Heart left ventricle (tissue), 16 donors: ENCODE measurements at places on chromosomes 16 and 17. TPM values are rescaled to one million over a fixed set of nuclear protein-coding genes. Genes with fewer than 3 reads are reported as not detected.

RDM1 gene
- total RNA-seq, result not detected

KRT31 gene
- not detected for total RNA-seq

METTL22 gene
- total RNA-seq, result 80.3 TPM

EPX gene
- total RNA-seq, result not detected

KRT23 gene
- total RNA-seq, result not detected

HOXB6 gene
- 0.52 TPM for total RNA-seq

SPIRE2 gene
- total RNA-seq, result 0.50 TPM

HS3ST4 gene
- total RNA-seq, result not detected

RND2 gene
- 0.46 TPM for total RNA-seq

PGAP6 gene
- total RNA-seq, result 60.7 TPM

FOXN1 gene
- total RNA-seq, result not detected

CCDC144A gene
- 1.9 TPM for total RNA-seq

FBXW10B gene
- total RNA-seq, result 0.64 TPM

KCNG4 gene
- not detected for total RNA-seq

TMEM88 gene
- total RNA-seq, result 22.2 TPM

CMTM1 gene
- not detected for total RNA-seq

GPR142 gene
- total RNA-seq, result not detected

TLCD1 gene
- total RNA-seq, result 4.8 TPM

MPG gene
- total RNA-seq, result 30.5 TPM

NPEPPS gene
- total RNA-seq, result 98.2 TPM

MYH13 gene
- total RNA-seq, result not detected

ABCA5 gene
- total RNA-seq, result 17.9 TPM

CRHR1 gene
- not detected for total RNA-seq

CD300LB gene
- not detected for total RNA-seq

CMTM2 gene
- total RNA-seq, result not detected

CCL7 gene
- total RNA-seq, result not detected

GRB7 gene
- 2.8 TPM for total RNA-seq

KRT28 gene
- total RNA-seq, result not detected

TRPV2 gene
- total RNA-seq, result 8.7 TPM

NFATC2IP gene
- total RNA-seq, result 25.3 TPM

NAGLU gene
- total RNA-seq, result 19.8 TPM

MAZ gene
- 137 TPM for total RNA-seq

TNK1 gene
- total RNA-seq, result 1.4 TPM

ZNF688 gene
- 10.2 TPM for total RNA-seq

SLC39A11 gene
- total RNA-seq, result 10.7 TPM

TMEM100 gene
- total RNA-seq, result 6.0 TPM

CHST4 gene
- total RNA-seq, result not detected

BMERB1 gene
- 105 TPM for total RNA-seq

HOXB4 gene
- total RNA-seq, result not detected

TNS4 gene
- total RNA-seq, result not detected

LGALS9 gene
- total RNA-seq, result 26.9 TPM

RHBDF1 gene
- 20.4 TPM for total RNA-seq

RHBDL1 gene
- 2.6 TPM for total RNA-seq

TEKT3 gene
- not detected for total RNA-seq

RAB26 gene
- total RNA-seq, result 1.2 TPM

CHST5 gene
- not detected for total RNA-seq

CCDC200 gene
- not detected for total RNA-seq

GPR179 gene
- total RNA-seq, result not detected

SEC14L5 gene
- total RNA-seq, result 25.4 TPM

MRM3 gene
- total RNA-seq, result 16.5 TPM

CCL2 gene
- 11.8 TPM for total RNA-seq

ZDHHC1 gene
- total RNA-seq, result 6.2 TPM

OTOP2 gene
- total RNA-seq, result not detected

ERN2 gene
- not detected for total RNA-seq

PPM1E gene
- 0.21 TPM for total RNA-seq

GOT2 gene
- total RNA-seq, result 453 TPM
